Activated CD4-positive, CD25-positive, alpha-beta regulatory T cell treated with anti-CD3 and anti-CD28 coated beads, Interleukin-2, amount 50 U/mL, for 72 hours (primary cell): ENCODE measurements at places on chromosomes 1 and 21.

DNA sequence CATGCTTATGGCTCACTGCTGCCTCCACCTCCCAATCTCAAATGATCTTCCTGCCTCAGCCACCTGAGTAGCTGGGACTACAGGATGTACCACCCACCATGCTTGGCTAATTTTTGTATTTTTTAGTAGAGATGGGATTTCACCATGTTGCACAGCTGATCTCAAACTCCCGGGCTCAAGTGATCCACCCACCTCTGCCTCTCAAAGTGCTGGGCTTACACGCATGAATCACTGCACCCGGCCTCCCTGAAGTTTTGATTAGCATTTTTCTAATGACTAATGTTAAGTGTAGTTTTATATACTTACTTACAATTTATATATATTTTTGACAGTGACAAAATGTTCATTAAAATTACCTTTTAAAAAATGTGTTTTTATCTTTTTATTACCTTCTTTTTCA, 41.1 kb downstream of the ZNF678 start:
- DNase-seq, result no peak

GRCh38 chr1:44328671-44329416, 26.2 kb downstream of the ERI3 start:
- no peak for DNase-seq

- peak; percentile 72 for DNase-seq
Observed at GRCh38 chr1:109113590-109114341, at the start of gene ELAPOR1. ELAPOR1 (plus strand) TSS chr1:109114115; CDS start chr1:109114184, 69 bp downstream.

GRCh38 chr1:21872445-21873079, 60.5 kb downstream of the LDLRAD2 start:
- no peak for DNase-seq

DNA sequence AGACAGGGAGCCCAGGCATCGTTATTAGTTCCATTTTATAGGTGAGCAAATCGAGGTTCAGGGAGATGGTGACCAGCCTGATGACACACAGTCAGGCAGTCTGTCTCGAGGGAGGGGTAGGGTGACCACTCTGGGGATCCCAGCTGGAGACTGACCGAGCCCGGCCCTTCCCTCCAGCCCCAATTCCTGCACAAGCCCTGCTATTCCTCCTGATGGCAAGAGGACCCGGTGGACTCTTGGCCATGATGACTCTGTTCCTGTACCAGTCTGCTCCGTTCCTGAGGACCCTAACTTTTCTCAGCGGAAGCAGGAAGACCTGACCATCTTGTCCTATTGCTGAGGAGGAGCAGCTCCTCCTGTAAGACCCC, 391 bp downstream of the AGT start:
- no peak for DNase-seq

DNA sequence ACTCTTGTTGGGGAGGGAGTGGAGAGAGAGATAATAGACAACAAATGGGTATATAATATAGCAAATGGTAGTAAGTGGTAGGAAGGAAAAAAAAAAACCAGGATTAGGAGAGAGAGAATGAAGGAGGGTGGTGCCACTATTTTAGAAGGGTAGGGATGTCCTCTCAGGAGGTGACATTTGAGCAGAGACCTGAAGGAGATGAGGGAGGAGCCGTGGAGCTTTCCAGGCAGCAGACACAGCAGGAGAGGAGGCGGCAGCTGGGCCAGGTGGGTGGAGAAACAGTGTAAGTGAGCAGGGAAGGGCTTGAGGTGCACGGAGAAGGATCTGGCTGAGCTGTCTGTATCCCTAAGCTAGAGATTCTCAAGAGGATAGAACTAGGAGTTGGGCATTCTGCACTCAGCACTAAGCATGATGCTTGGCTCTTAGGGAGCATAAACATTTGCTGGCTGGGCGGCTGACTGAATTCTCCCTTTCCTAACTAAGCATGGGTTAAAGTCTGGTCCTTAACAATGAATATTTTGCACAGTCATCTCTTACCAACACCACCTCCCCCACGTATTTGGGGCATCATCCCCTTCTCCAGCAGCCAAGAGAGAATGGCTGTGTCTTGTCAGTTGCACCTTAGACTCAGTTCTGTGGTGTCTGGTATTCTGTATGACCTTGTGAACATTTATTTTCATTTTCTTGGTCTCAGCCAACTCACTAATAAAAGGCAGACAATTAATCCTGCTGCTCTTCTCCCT, 27.6 kb upstream of the SARS1 start:
- DNase-seq, result no peak

GRCh38 chr1:109516872-109517271, 7.3 kb upstream of the AMIGO1 start:
- no peak for DNase-seq

- DNase-seq, result no peak
Observed at GRCh38 chr21:15195768-15196167, 131.0 kb upstream of the NRIP1 start.
